Neural crest cell (in vitro differentiated cells): ENCODE measurements at places on chromosomes 5 and 9.

- no peak for DNase-seq
These were observed 2295.0 kb upstream of the ACO1 start for GRCh38 chr9:30089428-30089827.

DNA sequence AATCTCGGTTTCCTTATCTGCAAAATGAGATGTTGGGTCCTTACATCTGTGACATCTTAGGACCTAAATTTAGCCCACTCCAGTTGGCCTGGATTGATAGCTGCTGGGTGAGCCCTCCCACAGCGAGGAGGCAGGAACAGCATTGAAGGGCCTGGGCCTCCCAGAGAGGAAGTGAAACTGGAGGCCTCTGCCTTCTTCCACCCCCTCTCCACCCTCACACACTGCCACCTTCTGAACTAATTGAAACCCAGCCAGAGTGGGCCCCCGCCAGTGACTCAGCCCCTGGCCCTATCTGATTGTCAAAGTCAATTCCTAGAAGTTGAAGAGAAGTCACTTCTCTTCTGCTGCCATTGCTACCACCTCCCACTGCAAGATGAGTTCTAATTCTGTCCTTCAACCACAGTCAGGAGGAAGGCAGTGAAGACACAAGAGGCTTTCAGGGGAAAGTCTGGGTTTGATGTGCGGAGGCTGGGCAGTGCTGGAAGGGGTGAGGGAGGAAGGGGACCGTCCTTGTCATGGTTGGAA is 55.2 kb upstream of the NEK6 start:
- DNase-seq, result no peak

- no peak for DNase-seq
These were observed 3.3 kb upstream of the DCTN3 start for GRCh38 chr9:34623374-34624235.

DNA sequence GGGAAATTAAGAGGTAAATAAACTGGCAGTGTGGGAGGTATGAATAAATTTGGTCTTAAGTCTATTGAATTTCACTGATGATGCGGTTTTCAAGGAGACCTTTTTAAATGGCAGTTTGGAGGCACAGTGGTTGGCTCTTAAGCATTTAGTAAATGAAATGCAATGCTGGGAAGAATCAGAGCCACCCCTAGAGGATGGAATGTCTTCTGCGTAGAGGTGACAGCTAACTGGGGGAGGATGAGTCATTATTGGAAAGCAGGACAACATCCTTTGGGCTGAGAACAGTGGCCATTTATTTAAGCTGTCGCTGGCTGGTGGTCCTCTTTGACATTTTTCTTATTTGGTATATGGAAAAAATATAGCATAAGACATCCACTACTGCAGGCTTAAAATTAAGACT is 163.2 kb downstream of the SH3GL2 start:
- no peak for DNase-seq

- no peak for DNase-seq
These were observed 517.3 kb upstream of the RORB start for GRCh38 chr9:73979894-73980264.

GRCh38 chr5:90017239-90017638 is 392.3 kb downstream of the CETN3 start:
- DNase-seq, result no peak

DNA sequence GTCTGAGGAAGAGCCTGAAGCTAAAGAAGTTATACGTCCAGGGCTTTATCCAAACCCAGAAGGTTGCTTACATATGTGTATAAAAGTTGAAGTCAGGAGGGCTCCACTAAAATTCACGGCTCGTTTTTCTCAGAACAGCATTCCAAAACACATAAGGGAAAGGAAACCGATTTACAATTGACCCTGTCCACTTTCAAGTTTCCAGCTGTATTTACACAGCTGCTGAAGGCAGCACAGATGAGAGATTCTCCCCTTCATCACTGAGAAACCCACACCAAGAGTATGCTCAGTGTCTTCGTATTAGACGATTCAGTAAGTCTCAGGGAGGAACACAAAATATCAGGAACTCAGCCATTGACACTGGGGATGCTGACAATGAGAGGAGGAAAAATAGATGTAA is 5.9 kb upstream of the NREP start:
- DNase-seq, result no peak

GRCh38 chr9:19156805-19157204 is 29.5 kb upstream of the PLIN2 start:
- no peak for DNase-seq

GRCh38 chr5:105632043-105632442 is 2038.7 kb downstream of the EFNA5 start:
- DNase-seq, result no peak

- no peak for DNase-seq
These were observed 42.4 kb downstream of the STX17 start for GRCh38 chr9:99948896-99949295.

- no peak for DNase-seq
These were observed 153.7 kb upstream of the ADCY2 start for GRCh38 chr5:7242118-7242710.
